ENCODE measurements at places on chromosomes 1 and 21.

DNA sequence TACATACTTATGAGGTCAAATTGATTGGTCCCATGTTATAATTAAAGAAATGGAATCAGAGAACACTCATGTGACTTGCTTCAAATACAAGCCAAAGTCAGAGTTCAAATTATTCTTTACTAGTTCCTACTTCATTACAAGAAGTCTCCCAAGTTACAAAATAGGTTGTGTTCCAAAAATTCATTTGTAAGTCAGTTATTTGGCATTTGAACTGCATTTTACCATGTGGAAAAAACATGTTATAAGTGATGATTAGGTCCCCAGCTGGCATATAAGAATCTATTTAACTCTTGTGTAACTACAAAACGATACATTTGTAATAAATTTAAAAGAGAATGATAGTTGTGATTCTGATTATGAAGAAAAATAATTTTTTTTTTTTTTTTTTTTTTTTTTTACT, 124.1 kb downstream of the DISP1 start:
- no peak for DNase-seq

DNA sequence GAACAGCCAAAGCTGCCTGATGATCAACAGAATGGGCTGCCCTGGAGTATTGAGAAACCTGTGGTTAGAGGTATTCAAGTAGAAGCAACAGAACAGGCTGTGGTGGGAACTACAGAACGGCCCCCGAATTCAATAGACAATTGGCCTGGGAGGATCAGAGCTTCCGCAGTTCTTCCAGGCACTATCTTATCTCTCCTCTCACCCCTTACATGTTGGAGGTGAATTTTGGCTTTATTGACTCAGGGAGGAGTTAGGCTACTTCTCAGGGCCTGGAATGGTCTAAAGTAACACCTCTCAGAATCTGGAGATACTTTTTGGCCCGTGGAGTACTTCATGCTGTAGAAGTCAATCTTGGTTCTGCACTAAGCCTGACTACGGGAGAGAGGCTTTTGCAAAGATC, 253.0 kb downstream of the PRDM2 start:
- no peak for DNase-seq

DNA sequence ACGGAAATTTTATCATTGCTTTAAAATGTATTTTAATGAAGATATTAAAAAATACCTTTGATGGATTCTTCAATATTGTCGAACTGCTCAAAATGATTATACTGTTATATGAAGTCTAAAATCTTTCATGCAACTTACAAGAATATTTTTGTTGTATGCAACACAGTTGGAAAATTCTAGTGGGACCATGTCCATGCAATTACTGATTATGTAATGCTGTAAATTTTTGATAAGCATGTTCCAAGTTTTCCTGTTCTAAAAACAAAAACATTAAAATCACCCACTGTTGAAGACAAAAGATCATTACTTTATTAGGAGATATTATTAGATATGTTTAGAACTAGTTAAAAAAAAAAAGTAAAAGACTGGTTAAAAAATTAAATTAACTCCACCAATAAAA, 132.8 kb downstream of the NFIA start:
- no peak for DNase-seq

- DNase-seq, result no peak
These were observed 17.2 kb downstream of the ROR1 start for GRCh38 chr1:63790989-63791388.

- DNase-seq, result no peak
These were observed 50.3 kb downstream of the S100B start for GRCh38 chr21:46554431-46555224.

GRCh38 chr1:157439302-157439954, 112.9 kb downstream of the FCRL5 start:
- DNase-seq, result no peak

DNA sequence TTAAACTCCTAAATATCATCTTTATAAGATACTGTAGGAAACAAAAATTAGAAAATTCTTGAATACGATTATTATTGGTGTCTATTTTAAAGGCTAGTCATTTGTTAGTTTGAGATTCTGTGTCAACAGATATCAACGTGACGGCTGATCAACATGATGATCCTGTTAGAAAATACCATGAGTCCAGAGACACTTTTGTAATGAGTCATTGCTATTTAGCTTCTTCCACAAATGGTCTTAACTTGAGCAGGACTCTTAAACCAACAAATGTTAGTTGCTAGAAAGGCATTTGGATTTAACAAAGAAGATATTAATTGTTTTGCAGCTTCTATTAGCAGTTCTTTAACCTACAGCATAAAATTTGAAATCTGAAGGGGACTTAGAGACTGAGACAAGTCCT, 131.2 kb downstream of the TGFB2 start:
- DNase-seq, result no peak
